Right renal pelvis (tissue), 4 donors: ENCODE measurements at places on chromosomes 1 and 21. TPM values are rescaled to one million over a fixed set of nuclear protein-coding genes. Genes with fewer than 3 reads are reported as not detected.

- DNase-seq: no peak
Measured at GRCh38 chr1:237183963-237184540, 142.1 kb downstream of the RYR2 start.

DNA sequence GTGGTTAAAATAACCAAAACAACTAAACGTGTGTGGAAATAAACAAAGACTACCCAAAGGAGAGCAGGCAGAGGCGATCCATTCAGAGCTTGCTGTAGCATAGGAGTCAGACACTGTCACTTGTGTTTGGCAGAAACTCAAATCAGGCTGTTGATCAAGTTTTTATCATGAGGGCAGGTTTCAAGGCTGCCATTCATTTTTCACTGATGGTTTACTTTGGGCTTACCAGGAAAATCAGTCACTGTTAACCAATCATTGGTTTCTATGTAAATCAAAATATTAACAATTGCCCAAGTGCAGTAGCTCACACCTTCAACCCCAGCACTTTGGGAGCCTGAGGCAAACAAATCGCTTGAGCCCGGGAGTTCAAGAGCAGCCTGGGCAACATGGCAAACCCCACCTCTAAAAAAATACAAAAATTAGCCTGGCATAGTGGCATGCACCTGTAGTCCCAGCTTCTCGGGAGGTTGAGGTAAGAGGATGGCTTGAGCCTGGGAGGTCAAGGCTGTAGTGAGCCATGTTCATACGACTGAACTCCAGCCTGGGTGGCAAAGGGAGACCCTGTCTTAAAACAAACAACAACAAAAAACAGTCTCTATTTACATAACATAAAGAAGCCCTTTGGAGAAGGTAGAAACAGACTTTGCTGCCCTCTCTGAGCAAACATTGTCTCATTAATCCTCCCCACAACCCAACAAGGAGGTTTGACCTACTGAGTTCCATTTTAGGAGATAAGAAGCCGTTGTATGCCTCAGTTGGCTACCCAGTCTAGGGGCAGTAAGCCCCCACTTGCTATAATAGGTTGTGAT, 21.1 kb upstream of the ETS2 start:
- DNase-seq: no peak

- no peak for DNase-seq
Measured at GRCh38 chr1:3151456-3151855, 82.5 kb downstream of the PRDM16 start.

GRCh38 chr1:159122005-159122621, 45.5 kb upstream of the AIM2 start:
- no peak for DNase-seq

- DNase-seq: no peak
Measured at GRCh38 chr1:81867235-81867634, 66.5 kb downstream of the ADGRL2 start.

DNA sequence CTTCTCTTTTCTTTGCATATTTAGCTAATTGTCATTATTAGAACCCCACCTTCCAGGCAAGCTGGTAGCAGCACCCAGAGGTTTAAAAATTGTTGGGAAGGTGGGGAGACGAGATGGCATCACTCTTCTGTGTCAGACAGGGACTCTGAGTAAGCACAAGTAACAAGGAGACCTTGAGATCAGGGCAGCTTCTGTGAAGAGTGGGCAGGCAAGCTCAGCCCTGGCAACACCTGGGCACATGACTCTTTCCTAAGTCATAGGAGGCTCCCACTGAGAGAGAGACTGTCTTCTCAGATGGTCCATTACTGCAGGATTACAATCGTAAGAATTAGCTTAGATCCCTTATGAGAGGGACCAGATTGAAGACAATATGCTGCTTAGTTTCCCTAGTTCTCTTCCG, 183.5 kb downstream of the BRINP2 start:
- no peak for DNase-seq

- no peak for DNase-seq
Measured at GRCh38 chr1:18004278-18004677, 103.3 kb upstream of the IGSF21 start.

DNA sequence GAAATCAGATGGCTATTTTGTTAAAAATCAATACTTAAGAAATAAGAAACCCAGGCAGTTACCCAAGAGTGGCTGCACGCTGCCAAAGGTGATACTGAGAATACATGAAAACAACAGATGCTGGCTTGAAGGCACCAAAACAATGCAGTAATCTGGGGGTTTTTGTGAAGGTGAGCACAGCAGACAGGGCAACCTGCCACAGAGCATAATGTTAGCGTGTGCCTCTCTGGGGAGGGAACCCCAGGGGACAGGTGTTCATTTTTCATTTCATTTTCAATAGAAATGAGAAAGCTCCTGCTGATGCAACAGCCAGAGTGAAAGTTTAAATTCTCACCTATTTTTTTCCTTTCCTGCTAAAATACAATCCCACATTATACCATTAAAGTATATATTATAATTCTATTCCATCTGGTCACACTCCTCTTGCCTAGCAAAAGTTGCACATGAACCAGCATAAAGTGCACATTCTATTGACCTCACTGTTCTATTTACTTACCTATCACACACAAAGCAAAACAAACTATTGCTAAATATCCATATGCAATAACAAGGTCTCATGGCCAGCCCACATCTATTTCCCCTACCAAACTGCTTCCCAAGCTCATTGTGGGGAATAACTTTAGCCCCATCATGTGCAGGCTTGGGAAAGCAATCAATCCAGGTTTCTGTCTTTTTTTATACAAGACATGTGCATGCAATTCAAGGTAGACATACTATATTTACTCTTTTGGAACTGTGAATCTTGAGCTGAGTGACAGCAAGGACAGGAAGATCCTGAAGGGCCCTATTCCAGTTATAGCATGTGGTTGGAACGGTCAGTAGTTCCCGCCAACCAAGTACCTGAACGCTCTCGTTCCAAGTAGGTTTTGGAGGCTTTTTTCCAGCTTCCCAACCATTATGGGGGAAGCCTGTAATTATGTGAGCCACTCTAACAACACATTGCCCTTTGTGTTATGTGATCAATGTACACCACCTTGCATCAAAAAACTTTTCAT, 173.6 kb downstream of the RERE start:
- no peak for DNase-seq

DNA sequence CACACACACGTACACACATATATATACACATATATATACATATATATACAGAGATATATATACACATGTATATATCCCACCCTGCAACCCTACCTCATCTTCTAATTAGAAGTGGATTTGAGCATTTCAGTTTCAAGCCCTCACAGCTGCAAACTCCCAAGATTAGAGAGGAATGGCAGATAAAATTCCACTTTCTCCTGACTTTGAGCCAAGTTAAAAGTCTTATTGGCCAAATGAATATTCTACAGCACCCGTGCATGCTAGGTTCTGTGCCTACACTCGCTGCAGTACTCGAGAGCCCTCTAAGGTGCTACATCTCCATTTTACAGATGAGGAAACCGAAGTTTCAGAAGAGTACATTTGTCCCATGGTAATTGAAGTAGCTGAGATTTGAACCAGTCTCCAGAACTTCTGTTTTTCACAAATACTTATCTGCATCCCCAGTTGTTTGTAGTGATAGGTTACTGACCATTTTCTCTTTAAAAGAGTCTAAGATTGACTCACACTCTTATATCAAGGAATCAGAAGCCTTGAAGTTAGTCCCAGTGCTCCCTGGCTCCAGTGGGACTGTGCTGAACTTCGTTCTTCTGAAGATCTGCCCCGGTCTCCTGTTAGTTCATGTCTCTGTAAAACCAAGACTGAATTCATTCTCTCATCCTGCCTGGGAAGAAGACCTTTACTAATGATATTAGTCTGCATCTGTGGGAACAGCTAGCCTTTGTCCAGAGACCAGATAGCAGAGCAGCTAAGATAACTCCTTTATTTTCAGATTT, 292.1 kb downstream of the TM2D1 start:
- no peak for DNase-seq

- DNase-seq: no peak
Measured at GRCh38 chr1:53847980-53848379, 9.9 kb upstream of the NDC1 start.

DNA sequence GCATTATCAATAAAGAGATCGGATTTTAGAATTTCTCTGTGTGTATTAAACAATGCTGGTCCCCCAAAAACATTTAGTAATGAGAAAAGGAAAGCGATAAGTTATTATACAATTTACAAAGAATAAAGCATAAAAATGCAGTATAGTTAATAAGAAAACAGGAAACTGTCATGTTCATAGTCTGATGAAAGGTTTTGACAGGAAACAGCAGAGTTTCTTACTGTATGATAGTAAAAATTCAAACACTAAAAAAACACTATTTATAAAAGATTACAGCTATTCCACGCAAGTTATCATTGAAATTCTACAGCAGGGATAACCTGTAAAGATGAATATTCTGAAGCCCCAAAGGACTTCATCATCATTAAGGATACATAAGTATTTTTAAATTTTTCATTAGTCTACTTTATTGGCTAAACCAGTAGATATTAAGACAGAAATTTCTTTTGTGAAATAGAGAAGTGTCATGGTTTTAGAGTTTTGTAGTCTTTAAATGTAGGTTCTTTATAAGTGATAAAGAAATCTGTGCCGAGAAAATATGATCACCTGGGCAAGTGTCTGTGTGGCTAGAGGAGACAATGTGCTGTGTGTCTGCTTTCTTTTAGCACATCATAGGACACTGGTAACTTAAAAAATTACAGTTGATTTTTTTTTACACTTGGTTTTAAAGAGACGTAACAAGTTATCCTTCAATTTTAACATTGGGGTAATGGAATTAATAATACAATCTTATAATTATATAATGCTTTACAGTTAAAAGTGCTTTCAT, 49.7 kb upstream of the GFI1 start:
- no peak for DNase-seq

- no peak for DNase-seq
Measured at GRCh38 chr1:224605482-224606181, 10.5 kb upstream of the CNIH3 start.

- peak; percentile 79 for DNase-seq
Measured at GRCh38 chr1:167687919-167688519, 33.8 kb upstream of the MPZL1 start.

DNA sequence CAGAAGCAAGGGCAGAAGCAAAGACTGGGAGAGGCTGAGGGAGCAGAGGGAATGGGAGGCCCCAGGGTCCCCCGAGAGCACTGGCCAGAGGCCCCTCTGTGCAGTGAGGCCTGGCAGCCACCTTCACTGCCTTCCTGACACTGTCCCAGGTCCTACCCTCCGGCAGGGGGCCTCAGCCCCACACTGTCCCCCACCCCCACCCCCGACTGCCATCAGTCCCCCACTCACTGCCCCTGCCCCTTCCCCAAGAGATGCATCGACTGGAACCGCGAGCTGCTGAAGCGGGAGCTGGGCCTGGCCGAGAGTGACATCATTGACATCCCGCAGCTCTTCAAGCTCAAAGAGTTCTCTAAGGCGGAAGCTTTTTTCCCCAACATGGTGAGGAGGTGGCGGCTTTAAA, 13.0 kb upstream of the PADI6 start:
- no peak for DNase-seq

- DNase-seq: no peak
Measured at GRCh38 chr1:197343663-197344273, 75.7 kb downstream of the CRB1 start.

- DNase-seq: no peak
Measured at GRCh38 chr1:92567211-92567868, 80.6 kb upstream of the GFI1 start.

DNA sequence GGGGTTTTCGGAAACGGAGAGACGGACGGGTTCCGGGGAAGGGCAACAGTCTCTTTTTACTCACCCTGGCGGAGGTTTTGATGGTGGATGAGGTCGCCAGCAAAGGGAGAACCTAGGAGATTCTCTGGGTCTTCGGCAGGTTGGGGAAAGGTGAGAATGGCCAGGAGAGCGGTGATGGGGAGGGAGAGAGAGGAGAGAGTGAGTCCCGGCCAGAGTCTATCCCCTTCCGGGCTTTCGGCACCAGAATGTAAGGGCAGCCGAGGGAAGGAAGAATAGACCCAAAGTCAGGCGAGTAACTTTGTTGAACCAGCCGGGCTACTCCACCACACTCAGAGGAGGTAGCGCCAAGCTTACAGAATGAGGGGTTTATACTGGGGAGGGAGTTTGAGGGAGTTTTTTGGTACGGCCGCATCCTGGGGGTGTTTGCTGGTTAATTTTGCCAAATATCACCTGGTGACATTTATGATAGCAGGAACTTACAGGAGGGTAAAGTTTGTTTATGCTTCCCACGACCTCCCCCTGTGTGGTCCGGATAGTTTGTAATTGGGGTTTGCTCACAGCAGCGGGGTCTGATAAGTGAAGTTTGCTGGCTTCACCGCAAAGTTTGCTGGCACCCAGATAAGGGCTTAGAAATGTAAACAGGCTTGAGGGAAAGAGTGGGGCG, 141.1 kb upstream of the ETV3 start:
- DNase-seq: no peak

DNA sequence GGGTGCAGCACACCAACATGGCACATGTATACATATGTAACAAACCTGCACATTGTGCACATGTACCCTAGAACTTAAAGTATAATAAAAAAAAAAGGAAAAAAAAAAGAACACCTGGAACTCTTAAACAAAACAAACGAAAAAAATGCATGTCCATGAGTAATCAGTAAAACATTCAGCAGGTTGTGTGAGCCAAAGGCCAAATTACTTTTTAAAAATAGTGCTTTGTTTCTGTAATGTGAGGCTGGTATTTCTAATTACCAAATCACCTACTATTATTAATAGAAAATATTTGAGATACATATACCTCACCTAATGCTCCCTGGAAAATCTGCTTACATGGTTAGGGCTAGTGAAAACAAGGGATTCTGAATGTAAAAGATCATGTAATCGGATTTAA, 294.4 kb upstream of the NR5A2 start:
- no peak for DNase-seq

- DNase-seq: no peak
Measured at GRCh38 chr1:5565281-5566125, 426.7 kb downstream of the NPHP4 start.

GRCh38 chr1:3743421-3743820, 8.8 kb upstream of the CCDC27 start:
- no peak for DNase-seq

Gene FAM72C
- polyA plus RNA-seq: 3.5 TPM

Gene DYNLT4
- 0.26 TPM for polyA plus RNA-seq

Gene C8A
- polyA plus RNA-seq: not detected

Gene ACTA1
- polyA plus RNA-seq: 1.00 TPM

Gene LAMC2
- polyA plus RNA-seq: 5.1 TPM

Gene FMOD
- 58.0 TPM for polyA plus RNA-seq

Gene REN
- polyA plus RNA-seq: 61.7 TPM

Gene CFAP74
- 0.29 TPM for polyA plus RNA-seq

Gene CD1B
- polyA plus RNA-seq: not detected

Gene MYCL
- polyA plus RNA-seq: 11.4 TPM

Gene LCE1B
- polyA plus RNA-seq: not detected

Gene S100A3
- polyA plus RNA-seq: 0.24 TPM
